Esophagus squamous epithelium (tissue), 5 donors: ENCODE measurements at places on chromosomes 7 and 10.

DNA sequence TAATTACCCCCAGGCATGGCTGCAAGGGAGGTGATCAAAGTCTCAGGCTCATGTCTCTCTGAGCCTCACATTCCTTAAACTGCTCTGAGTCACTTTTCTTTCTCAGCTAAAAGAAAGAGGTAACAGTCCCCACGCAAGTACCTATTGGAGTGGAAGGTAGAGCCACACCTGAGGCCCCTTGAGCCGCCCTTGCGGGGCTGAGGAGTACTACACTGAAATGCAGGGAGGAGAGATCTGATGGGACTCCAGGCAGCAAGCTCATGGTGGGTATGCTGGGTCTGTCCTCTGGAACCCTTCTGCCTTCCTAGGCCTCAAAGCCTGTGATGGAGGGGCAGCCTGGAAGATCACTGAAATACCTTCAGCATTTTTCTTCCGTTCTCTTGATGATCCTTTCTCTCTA lies 960.0 kb downstream of the DNAJB9 start:
- DNase-seq = no peak

- DNase-seq = no peak
Observed at GRCh38 chr7:81161451-81162075, 242.7 kb upstream of the SEMA3C start.

GRCh38 chr10:43059828-43060227 lies 17.0 kb upstream of the RET start:
- no peak for DNase-seq

GRCh38 chr10:63553031-63553430 lies 31.8 kb downstream of the REEP3 start:
- no peak for DNase-seq

DNA sequence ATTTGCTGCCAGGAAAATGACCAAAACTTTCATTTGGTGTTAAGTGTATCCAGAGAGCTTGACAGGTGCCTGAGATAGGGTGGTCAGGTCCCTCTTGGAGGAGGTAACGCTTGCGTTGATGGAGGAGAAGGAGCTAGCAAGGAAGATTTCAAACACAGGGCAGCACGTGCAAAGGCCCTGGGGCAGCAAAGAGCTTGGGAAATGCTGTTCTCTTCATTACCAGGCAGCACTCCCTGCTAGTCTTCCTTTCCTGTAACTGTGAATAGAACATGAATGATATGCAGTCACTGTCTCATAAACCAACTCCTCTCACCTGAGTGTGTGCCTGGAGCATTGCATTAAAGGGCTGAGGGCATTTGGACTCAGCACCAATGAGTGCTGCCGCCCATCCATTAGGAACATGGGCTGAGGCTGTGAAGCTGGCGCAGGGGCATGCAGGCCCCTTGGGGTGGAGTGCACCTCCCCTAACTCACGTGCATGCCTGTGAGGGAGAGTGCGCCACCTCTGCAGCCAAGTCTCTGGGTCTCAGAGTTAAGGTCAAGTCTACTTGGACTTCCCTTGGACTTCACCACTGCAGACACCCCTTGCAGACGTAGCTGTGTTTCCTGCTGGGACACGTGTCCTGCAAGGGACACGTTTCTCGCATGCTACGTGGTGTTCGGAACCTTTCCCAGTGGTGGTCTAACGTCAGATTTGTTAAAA lies 136.8 kb downstream of the PAXIP1 start:
- DNase-seq = no peak

- DNase-seq = no peak
Observed at GRCh38 chr10:124740369-124741280, 3.6 kb downstream of the FAM53B start.

- no peak for DNase-seq
Observed at GRCh38 chr7:45978010-45978681, 57.1 kb upstream of the IGFBP3 start.

GRCh38 chr10:37704566-37704965 lies 152.8 kb downstream of the ZNF248 start:
- no peak for DNase-seq

GRCh38 chr10:102237711-102238252 lies 3.5 kb downstream of the PITX3 start:
- no peak for DNase-seq

DNA sequence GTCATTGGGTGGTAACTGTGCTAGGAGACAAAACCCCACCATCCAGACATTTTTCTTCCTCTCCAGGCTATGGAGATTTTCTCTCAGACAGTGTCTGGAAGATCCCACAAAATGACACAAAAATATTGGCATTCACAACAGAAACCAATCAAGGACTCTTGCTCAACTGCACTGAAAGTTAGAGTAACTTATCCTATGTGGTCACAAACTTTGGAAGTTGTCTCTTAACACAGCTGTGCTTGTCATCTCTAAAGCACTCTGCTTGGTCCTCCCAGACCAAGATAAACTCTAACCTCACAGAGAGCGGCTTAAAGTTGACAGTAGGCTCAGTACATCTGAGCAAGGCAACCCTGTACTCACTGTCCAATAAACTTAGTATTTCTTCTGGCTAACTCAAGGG lies 74.9 kb downstream of the AKR1C4 start:
- DNase-seq = no peak

GRCh38 chr10:127925471-127926207 lies 18.7 kb downstream of the PTPRE start:
- DNase-seq = no peak

DNA sequence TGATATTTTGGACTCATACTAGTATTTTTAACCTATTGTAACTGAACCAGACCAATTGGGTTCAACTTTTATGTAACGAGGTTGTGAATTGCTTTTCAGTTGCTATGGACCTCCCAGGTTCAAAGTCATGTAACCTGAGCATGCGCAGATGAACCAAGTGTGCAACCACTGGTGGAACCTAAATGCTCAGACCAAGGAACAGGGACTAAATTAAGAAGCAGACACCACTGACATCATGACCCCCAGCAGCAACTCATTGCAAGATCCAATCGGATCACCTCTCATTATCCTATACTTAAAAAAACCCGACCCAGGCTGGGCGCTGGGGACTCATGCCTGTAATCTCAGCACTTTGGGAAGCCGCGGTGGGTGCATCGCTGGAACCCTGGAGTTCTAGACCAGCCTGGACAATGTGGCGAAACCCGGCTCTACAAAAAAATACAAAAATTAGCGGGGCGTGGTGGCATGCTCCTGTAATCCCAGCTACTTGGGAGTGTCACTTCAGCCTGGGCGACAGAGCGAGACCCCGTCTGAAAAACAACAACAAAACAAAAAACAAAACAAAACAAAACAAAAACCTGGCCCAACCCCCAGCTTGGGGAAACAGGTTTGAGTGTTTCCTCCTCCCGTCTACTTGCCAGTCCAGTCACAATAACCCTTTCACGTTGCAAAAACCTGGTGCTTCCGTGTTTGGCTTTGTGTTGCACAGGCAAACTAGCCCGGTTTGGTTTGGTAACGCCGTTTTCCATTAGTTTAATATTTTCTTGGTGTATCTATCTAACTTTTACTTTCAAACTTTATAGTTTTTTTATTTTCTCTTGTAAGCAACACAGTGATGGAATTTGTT lies 11.3 kb upstream of the ZNF518A start:
- DNase-seq = no peak

GRCh38 chr7:133040674-133041073 lies 41.2 kb downstream of the CHCHD3 start:
- DNase-seq = no peak

GRCh38 chr7:132815130-132815529 lies 238.9 kb upstream of the PLXNA4 start:
- no peak for DNase-seq

- no peak for DNase-seq
Observed at GRCh38 chr10:19592276-19592675, 224.0 kb upstream of the PLXDC2 start.

- no peak for DNase-seq
Observed at GRCh38 chr7:147658392-147658967, 932.1 kb upstream of the C7orf33 start.

- no peak for DNase-seq
Observed at GRCh38 chr10:26448706-26449435, 10.7 kb downstream of the APBB1IP start.

DNA sequence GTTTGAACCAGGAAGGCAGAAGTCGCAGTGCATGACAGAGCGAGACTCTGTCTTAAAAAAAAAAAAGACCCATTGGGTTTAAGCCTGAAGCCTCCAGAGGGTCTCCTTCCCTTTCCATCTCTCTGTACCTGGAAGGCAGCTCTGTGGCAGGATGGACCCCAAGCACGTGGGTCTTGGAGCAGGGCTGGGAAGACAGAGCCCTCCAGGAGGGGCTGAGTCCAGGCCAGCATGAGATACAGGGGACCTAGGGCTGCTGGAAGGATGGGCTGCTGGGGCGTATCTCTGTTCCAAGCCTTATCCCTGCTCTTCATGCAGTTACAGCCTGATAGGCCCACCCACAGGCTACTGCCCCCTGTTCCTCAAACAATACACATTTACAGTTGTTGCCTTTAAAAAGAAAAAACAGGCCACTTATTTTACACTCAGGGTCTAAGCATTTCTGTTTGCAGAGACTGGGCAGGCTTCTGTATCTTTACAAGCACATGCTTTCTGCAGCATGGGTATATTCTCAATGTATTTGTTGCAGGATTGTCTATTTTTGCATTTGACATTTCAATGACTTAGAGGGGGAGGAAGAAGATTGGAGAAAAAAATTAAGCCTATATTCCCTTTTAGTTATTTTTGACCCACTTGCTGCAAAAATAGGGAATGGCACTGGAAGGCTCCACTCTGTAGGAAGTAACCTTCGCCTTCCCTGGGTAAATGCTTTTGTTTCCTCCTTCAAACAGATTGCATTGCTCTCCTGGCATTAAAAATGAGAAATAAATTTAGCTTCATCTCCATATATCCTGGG lies 60.1 kb downstream of the FAM171A1 start:
- no peak for DNase-seq

DNA sequence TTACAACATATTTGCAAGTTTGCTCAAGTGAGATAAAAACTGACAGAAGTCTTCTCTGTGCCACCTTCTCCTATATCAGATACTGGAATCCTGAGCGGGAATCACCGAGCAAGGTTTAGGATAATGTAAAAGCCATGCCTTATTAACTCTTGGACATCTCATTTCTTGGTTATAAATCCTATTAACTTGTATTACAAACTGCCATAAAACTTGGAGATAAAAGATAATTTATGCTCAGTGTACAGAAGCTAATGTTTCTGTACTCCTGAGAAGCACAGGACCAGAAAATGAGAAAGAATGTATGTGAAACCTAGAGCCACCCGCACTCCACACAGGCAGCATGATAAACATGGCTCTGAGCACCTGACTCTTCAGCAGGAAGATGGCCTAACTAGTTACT lies 181.2 kb upstream of the NOBOX start:
- no peak for DNase-seq

DNA sequence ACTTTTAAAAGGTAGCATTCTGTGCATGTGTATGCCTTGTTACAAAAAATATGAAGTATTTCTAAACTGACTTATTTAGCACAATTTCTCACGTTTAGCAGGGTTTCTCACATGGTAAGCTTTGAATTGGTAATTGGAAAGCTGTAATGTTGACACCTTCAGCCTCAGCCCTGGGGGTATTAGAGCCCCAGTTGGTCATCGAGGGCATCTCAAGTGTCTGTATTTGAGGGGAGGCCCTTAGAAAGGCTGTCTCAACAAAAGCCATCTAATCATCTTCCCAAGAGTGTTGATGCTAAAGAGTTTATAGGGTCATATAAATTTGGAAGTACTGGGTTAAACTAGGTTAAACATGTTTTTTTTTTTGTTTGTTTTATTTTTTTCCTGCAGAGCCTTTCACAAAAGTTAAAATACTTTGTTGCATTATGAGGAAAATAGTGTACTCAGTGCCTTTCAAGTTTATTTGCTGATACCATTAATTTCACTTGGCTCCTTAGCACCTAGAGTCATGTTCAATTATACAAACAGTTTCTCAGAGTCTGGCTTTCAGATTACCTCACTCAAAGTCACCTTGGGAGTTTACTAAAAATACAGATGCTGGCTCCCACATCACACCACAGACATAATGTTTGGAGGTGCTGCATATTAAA lies 134.0 kb downstream of the CD36 start:
- DNase-seq = no peak
